NCI-H69 (cell line): ENCODE measurements at places on chromosomes 12 and 14.

DNA sequence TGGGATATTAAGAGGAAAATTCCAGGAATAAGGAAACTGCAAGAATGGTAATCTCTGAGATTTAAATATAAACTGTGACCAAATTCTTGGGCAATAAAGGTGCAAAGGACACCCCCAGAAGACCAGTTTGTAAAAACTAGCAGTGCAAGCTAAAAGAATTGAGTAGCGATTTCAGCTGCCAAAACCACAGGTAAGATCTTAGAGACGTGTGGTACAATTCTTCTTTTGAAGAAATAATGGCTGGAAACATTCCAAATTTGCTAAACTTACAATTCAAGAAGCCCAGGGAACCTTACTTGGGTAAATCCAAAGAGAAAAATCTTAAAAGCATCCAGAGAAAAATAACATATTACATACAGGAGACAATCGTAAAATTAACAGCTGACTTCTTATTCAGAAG, 12.0 kb downstream of the CATSPERB start:
- DNase-seq, result no peak

GRCh38 chr12:85644508-85644907, 191.7 kb downstream of the RASSF9 start:
- no peak for DNase-seq

GRCh38 chr14:34424488-34424887, 37.6 kb downstream of the SPTSSA start:
- peak; percentile 82 for DNase-seq

- DNase-seq, result no peak
Measured at GRCh38 chr12:9027161-9028059, 38.1 kb downstream of the KLRG1 start.

- no peak for DNase-seq
Measured at GRCh38 chr14:67441256-67441655, 29.3 kb upstream of the PLEK2 start.

DNA sequence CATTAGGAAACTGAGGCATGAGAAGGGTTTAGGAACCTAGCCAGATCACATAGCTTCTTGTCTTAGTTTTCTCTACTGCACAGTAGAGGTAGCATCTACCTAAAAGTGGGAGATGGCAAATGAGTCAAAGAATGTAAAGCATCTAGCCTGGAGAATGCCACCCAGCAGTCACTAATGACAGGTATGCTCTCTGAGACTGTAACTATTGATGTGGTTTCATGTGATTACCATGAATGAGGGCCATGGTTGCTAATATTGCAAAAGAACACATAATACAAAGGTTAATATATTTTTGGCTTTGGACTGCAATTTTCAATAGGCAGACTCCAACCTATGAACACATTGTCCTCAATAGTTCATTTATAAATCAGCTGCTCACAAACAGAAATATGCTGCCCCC, 389.9 kb downstream of the GRIN2B start:
- no peak for DNase-seq
